NCI-H524 (cell line): ENCODE measurements at places on chromosomes 1 and 21.

GRCh38 chr1:117942293-117942692 is 12.8 kb downstream of the WDR3 start:
- DNase-seq = no peak

DNA sequence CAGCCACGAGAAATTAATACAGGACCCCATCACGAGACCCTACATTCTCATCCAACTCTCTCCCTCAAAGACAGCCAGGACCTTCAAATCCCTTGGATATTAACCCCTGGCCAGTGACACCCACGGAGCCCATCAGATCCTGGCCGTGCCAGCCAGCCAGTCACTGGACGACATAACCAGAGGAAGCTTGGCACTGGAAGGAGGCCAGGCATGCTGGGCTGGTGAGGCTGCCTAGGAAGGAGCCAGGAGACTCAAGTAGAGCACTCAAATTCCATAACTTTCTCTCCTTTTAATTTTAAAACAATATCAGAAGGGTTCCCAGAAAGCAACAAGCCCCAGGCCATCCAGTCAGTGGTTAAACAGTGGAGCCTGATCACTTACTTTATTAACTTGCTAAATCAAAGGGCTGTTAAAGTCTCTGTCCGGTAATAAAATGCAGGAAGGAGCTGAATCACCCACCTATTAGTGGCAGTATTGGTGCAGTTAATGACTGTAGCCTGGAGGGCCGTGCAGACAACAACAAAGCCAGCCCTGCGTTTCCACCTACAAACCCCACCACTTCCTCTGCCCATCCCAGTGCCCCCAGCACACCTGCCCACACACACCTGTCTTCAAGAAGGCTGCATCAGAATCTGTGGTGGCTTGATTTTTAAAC is 78.0 kb downstream of the HIVEP3 start:
- no peak for DNase-seq

DNA sequence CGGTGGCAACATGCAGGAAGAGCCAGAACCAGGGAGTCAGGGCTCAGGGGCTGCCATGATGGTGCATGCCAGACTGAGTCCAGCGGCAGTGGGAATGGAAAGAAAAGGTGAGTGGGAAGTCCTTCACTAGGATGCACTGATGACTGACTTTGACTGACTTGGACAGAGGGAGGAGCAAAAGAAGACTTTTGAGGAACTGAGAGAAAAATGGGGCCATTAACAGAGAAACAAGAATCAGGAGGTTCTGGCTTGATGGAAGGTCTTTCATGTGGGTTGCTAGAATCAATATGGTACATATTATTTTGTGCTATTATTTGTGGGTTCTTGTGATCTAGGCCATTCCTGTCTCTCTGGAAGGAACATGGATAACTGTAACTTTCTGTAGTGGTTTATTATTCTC is 454.6 kb upstream of the PROX1 start:
- DNase-seq = no peak

DNA sequence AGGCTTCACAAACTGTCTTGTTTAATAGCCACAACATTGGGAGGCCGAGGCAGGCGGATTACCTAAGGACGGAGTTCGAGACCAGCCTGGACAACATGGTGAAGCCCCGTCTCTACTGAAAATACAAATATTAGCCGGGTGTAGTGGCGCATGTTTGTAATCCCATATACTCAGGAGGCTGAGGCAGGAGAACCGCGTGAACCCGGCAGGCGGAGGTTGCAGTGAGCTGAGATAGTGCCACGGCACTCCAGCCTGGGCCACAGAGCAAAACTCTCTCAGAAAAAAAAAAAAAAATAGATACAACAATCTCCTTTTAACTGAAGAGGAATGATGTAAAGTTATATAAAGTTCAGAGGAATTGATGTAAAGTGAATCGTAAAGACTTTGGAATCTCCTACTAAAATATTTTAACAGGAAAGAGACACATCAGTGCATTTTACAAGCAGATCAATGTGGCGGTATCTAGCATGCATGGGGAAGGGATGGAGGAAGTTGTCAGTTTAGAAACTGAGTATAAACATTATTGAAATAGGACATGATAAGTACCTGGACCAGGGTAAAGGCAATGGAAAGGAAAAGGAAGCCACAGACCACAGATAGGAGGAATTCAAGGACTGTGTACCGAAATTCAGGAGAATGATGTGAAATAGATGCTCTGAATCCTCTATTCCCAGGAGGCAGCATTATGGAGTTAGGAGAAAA is 41.5 kb downstream of the PTPRC start:
- DNase-seq = no peak

GRCh38 chr1:202951437-202951836 is 6.7 kb downstream of the ADIPOR1 start:
- no peak for DNase-seq

DNA sequence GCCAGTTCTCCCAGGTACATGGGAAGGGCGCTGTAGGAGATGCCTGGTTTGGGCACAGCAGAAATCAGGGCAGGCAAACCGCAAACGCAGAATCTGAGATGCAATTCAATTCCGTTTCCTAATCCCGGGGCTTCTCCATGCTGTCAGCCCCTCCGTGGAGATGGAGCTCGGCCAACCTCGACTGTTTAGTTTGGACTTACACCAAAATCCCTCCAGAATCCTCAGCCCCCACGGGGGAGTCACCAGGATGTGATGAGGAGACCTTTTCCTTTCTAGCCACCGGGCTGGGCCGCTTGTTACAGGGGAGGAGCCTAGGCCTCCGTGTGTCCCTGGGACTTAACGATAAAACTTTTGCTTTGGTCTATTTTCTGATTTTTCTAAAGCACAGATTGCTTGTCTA is 7.9 kb downstream of the SLC2A7 start:
- no peak for DNase-seq
